Mucosa of descending colon (tissue), 3 donors: ENCODE measurements at places on chromosomes 7 and 10. TPM values are rescaled to one million over a fixed set of nuclear protein-coding genes. Genes with fewer than 3 reads are reported as not detected.
A peak's percentile ranks its signal among the peaks of the same experiment; 100 is the strongest.

DNA sequence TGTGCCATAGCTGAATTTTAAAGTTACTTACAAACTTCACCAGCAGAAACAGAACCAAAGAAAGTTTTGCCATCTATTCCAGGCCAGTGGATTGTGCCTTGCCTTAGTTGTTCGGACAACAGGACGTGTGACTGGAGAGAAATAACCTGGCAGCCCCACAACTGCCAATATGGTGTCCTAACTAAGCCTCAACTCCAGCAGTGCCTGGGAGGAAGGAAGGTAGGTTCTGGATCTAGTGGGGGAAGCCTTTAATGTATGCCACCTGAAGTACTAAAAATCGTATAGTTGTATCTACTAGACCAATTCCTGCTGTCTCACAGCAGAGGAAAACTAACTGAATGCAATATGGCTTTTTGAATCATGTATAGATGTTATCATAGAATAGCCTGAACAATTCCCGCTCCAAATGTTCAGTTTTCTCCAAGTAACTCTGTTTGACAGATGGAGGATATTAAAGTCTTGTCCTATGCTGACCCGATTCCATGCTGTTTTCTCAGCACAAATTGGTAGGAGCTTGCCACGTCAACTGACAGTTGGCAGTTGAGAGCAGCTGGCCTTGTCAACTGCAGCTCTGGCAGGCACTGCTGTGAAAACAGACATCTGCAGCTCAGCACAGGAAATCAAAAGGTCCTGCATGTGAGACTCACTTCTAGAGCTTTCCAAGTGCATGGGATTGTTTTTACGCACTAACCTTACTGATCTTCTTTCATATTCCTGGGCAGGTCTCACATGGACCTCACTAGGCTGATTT is 84.5 kb upstream of the WNT16 start:
- no peak for DNase-seq

- no peak for DNase-seq
Observed at GRCh38 chr7:12269100-12269895, 58.2 kb downstream of the TMEM106B start.

- no peak for DNase-seq
Observed at GRCh38 chr10:126972635-126973414, 67.6 kb downstream of the DOCK1 start.

GRCh38 chr7:133676805-133677370 is 424.0 kb downstream of the EXOC4 start:
- no peak for DNase-seq

DNA sequence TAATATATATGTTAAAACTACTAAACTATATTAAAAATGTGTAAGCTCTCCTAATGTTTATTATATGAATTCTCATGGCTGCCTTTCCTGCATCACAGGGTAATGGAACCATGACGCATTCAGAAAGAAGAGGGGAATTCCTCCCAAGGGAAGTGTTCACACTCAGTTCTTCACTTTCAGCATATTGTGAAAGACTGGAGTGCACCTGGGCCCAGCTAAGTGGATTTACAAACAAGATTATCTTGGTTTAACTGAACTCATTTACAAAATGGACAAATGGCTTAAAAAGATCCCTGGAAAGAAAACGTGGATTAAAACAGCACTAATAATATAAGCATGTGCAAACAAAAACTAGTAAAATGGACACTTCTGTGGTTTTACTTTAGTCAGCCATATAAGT is 149.8 kb downstream of the DOCK4 start:
- no peak for DNase-seq

DNA sequence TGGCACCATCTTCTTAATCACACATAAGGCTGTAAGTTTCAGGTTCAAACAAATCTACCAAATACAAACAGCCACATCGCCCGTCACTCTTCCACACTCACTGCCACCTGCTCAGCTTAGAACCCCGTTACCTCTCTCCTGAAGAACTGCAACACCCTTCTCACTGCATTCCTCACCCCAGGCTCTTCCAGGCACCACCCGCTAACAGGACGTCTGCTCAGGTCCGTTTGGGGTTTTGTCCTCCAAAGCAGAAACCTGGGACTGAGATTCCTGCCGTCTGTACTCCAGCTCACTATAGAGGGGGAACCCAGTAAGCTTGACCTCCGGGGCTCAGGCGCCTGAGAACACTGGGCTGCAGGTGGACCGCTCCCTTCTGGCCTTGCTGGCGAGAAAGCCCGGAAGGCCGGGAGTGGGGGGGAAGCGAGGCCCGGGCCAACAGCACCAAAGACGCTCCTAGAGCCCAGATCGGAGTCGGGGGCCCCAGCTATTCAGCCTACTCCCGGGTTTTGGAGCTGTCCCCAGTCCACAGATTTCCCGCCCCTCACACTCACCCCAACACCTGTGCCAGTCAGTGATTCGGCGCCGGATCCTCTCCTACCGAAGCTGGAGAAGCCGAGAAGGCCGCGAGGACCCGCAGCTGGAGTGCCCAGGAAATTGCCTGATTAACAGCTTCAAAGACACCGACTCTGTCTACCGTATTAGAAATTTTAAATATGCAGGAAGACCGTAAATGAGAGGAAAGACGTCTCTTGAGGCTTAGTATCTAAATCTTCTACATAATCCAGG is at the start of gene AP3M1:
TSS of gene AP3M1 (minus strand) at position 625 of the 786 bp plus-strand sequence. CDS start 12,449 bp downstream, outside the sequence.
- peak; percentile 86 for DNase-seq

- no peak for DNase-seq
Observed at GRCh38 chr10:119602241-119603095, 5.7 kb upstream of the TIAL1 start.

GRCh38 chr10:43218951-43219837 is 47.7 kb downstream of the RASGEF1A start:
- DNase-seq: peak; percentile 5

DNA sequence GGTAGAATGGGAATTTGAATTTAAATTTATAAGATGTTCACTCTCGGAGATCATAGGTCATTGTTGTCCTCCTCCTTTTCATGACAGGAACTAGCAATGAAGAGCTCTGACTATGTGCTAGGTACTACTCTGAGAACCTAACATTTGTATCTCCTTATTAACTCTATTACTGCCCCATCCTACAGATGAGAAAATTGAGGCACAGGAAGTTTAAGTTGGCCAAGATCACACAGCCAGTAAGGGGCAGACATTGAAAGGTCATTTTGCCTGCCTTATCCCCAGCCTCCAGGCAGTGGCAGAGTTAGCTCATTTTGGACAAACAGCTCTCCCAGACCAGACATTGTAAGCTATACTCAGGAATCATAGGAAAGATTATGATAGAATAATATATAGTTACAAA is 6.0 kb downstream of the SRGN start:
- DNase-seq: no peak

GRCh38 chr10:33966946-33967345 is 632.5 kb upstream of the NRP1 start:
- no peak for DNase-seq

DNA sequence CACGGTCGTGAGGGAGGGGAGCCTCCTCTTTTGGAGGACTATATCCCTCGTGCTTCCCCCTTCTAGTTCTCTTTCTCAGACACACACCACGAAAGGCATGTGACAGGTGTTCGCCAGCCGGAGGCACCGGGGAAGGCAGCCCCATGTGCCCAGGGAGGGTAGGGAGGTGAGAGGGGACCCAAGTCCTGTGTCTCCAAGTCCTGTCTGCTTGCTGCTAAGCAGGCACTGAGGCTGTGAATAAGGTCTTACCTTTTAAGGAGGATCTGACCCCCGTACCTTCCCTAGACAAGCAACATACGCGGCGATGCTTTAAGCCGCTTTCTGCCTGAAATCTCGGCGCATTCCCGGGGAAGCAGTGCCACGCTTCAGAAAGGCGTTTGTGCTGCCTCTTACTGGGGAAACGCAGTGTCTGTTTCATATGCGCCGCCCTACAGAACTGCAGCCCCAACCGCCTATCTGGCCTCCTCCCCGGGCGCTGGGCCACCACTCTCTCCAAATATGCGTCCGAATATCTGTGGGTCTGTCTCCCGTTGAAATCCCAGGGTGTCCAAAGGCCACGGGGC is 770 bp downstream of the PLXNA4 start:
- DNase-seq: no peak

- no peak for DNase-seq
Observed at GRCh38 chr7:70776627-70777101, 355.3 kb upstream of the GALNT17 start.

DNA sequence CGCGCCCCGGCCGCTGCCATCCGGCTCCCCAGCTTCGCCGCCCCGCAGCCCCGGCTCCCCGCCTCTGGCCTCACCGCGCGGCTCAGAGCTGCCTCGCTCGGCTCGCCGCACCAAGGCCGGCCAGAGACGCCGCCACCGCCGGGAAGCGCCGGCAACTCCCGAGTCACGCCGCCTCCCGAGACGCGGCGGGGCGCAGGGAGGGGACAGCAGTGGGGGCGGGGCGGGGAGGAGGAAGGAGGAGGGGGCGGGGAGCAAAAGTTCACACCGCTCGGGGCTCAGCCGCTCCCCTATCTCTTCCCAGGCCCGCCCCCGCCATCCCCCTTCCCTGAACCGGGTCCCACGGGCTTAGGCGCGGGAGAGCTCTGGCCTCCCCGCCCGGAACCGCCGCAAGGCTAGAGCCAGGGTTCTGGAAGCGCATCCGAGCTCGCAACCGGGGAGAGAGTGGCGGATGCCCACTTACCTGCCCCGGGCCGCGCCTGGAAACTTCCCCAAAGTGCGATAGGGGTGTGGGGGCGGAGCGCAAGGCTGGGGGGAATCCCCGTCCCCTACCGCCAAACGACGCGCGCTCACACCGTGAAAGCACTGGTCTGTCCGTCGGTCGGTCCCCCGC is 1.0 kb downstream of the CHST15 start:
- DNase-seq: peak; percentile 65

DNA sequence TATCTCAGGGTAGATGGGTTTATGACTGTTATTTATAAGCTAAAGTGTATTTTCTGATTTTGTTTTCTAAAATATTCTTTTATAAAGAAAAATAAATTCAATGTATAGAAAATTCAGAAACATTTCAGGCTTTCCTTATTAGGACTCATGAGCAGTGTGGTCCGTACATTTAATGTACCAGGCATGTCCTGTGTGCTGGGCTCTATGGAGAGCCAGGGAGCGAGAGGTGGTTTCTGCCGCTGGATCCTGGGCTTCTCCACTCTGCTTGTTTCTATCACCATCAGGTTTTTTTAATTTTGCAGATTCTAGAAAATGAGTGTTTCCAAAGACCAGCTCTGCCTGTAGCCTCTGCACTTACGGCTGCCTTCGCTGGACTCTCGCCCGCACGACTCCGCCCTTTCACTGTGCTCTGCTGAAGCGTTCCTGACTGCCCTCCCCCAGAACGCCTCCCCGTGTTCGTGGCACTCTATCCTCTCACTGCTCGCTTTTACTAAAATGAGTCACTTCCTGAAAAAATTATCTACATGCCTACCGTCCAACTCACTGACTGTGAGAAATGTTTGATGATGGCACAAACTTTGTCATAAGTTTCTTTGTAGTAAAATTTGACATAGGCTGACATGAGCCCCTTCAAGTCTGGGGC is 188.5 kb downstream of the ZMYND11 start:
- DNase-seq: peak; percentile 48

GRCh38 chr7:102064361-102065025 is 222.2 kb upstream of the SH2B2 start:
- DNase-seq: no peak

DNA sequence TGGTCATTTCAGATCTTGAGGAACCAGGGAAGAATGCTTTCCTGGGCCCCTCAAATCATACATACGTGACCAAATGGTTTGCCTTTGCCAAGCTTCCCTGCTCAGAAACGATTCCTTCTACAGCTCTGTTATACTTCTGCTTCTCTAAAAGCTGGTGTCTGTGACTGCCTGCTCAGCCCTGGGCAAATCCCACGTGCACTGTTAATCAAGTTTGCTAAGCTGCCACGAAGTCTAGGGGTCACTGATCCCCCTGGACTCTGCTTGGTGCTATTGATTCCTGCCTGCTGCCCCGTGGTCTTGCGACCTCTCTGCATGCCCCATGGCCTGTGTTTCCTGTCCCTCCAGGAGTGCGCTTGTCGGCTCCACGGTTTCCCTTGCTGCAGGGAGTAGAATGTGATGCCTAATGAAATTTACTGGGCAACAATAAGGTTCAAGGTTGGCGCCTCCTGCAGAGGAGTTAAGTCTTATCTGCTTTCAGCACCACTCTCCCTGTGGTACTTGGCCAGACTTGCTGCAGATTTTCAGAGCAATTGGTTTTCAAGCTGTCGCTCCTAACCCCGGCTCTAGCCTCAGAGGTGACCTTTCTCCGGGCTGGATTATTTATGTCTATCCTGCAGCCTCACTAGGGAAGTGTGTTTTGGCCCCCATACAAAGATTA is 201.6 kb upstream of the FZD8 start:
- DNase-seq: no peak

GRCh38 chr7:27198871-27199801 is 755 bp downstream of the HOXA13 start:
- DNase-seq: no peak

Gene FAM25C
- not detected for total RNA-seq

Gene C10orf62
- total RNA-seq: not detected

Gene HTR5A
- not detected for total RNA-seq

Gene PGAM2
- total RNA-seq: 0.96 TPM

Gene BZW2
- total RNA-seq: 67.0 TPM

Gene IL2RA
- total RNA-seq: 1.2 TPM

Gene TEX36
- not detected for total RNA-seq

Gene LRRTM3
- total RNA-seq: 0.09 TPM

Gene BMI1
- total RNA-seq: 26.6 TPM

Gene LLCFC1
- not detected for total RNA-seq
